Endodermal cell (in vitro differentiated cells): ENCODE measurements at places on chromosomes 7 and 10.
A peak's percentile ranks its signal among the peaks of the same experiment; 100 is the strongest.

DNA sequence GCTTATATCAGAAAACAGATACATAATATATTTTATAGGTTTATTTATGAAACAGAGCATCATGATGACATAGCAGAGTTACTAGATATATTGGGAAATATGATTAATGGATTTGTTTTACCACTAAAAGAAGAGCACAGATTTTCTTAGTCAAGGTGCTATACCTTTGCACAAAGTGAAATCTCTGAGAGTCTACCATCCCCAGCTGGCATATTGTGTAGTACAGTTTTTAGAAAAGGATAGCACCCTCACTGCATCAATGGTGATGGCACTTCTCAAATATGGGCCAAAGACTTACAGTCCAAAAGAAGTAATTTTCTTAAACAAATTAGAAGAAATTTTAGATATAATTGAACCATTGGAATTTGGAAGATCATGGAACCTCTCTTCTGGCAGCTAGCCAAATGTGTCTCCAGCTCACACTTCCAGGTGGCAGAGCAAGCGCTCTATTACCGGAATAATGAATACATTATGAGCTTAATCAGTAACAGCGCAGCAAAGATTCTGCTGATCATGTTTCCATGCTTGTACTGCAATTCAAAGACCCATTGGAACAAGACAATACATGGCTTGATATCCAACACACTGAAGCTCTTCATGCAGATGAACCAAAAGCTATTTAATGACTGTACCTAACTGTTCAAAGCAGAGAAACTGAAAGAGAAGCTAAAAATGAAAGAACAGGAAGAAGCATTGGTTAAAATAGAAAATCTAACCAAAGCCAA is 21.9 kb upstream of the CREB3L2 start:
- no peak for DNase-seq

- DNase-seq: no peak
These were observed 76.3 kb upstream of the MRLN start for GRCh38 chr10:59829601-59830000.

- DNase-seq: no peak
These were observed 120.6 kb downstream of the CPED1 start for GRCh38 chr7:121109145-121109544.

GRCh38 chr10:124035928-124036558 is 57.4 kb downstream of the CHST15 start:
- no peak for DNase-seq

DNA sequence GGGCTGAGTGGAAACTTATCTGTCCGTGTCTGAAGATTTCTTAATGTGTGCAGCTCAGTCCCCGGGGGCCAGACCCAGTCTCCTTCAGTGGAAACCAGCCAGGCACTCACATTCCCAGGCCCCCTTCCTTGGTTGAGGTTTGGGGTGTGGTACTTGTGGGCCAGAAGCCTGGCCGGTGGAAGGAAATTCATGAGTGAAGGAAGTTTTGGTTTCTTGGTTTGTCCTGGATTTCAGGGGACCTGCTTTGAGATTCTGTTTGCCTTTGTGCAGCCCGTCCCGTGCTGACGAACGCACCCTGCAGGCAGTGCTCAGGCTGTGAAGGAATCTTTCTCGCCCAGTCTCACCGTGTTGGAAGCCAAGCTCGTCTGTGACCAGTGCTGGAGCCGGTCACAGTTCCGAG is 2.9 kb downstream of the INPP5A start:
- DNase-seq: no peak

DNA sequence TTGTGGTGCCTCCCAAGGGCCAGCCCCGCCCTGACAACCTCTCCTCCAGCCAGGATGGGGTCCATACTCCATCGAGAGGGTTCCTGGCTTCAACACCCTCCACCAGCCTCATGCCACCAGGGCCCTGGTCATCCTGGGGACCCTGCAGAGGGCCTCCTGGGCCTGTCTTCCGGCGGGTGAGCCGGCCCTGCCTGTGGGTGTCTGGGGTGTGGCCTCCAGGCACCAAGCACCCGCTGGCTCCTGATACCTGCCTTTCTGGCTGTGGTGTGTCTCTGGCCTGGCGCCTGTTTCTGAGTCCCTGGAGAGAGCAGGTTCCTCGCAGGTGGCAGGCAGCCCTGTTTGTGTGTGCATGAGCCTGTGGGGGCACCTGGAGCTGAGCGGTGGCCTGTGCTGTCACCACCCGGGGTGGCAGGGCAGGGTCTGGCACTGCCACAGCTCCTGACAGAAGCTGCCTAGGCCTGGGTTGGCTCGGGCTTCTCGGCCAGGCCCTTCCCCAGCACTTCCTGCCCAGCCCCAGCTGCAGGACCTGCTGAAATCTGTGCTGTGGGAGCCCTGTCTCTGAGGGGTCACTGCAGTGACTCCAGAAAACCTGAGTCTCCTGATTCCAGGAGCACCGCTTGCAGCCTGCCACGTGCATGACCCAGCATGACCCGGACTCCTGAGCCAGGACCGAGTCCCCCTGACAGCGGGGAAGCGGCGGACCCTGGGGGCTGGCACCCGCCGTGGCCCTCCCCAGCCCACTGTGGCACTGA is 18.4 kb downstream of the ADAM8 start:
- peak; percentile 64 for DNase-seq

DNA sequence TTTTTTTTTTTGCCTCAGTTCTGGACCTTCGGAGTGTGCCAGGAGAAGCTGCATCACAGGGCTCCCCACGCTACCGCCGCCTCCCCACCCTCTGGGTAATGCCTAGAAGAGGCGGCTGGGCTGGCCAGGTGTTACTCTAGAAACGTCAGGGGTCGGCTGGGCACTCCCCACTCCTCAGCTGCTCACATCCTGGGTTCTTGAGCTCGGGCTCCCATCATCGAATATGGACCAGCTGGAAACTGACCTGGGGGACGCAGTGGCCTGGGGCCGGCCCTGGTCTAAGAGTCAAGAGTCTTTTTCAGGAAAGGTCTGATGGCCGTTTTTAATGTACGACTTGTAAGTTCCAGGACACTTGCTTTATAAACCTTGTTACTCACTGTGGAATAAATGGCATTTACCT is 326.5 kb downstream of the WDR37 start:
- no peak for DNase-seq
